Stimulated activated CD8-positive, alpha-beta memory T cell treated with anti-CD3 and anti-CD28 coated beads, Interleukin-7, amount 100 ng/mL, for 1 hour (primary cell): ENCODE measurements at places on chromosomes 6 and 20.

- DNase-seq: no peak
These were observed 11.5 kb downstream of the CALHM6 start for GRCh38 chr6:116472706-116473105.

- DNase-seq: no peak
These were observed 10.0 kb downstream of the TRAM2 start for GRCh38 chr6:52566853-52567279.

DNA sequence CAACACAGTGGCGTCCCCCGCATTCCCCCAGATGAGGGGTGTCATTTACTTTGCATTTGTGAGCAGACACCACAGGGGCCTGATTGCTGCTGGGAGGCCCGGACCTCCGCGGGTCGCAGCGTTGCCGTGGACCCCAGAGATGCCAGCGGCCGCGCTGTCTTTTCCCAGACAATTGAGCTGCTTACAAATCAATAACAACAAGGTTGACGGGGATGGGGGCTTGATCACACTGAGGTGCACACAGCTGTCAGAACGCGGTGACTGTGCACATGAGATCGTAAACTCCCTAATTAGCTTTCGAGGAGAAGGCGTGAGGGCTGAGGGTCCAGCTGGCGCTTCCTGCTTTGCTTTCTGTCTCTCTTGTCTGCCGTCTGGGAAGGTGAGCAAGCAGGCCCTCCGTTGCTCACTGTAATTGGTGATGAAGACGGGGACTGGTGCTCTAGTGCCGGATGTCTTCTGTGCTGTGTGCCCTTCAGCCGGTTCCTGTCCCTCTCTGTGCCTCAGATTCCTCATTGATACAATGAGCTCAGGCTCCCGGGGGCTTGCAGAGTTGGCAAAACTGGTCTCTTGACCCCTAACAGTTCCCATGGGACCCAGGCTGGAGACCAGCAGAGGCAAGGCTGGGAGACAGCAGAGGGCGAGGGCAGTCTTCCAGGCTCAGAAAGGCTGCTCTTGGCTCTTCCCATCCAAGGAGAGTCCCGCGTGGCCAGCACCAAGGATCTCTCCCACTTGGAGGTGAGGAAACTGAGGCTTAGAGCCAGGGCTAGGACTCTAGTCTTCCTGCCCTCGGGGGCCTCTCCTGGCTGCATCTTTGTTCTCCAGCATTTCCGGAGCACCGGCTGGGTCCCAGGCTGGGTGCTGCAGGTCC is 126.0 kb upstream of the PMEPA1 start:
- no peak for DNase-seq

- no peak for DNase-seq
These were observed 66.8 kb upstream of the IYD start for GRCh38 chr6:150301846-150302519.

DNA sequence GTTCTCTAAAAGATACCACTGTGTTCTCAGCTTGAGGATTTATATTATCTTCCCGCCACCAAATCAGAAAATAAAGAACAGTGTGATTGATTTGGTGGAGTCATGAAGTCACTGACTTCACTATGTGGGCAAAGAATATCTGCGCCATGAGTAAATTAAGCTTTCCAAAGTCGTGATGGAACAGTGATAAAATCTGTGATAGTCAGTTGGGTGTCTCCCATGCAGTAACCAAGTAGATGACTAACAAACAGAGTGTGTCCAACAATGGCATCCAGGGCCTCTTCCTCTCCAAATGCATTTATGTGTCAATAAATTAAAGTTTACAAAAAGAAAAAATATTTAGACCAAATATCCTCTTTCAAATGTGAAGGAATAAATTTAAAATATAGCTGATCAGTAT is 87.0 kb upstream of the DST start:
- no peak for DNase-seq

GRCh38 chr6:2839195-2839981 is 2.3 kb downstream of the SERPINB1 start:
- no peak for DNase-seq

DNA sequence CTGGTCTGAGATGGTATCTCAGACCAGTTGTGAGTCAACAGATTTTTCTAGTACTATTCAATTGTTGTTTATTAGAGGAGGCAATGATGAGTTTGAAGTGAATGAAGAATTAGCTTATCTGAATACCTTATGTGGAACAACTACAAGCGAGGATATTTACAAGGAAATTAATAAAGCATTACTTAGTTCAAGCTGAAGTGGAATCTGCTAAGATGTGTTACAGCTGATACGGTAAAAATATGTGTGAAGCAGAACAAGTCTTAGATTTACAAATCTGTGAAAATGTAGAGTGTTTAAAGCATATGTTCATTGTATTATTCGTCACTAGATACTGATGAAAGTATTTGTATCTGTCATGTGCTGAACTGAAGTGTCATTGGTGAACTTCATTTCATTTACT is 272.4 kb downstream of the CDKAL1 start:
- DNase-seq: no peak

- DNase-seq: no peak
These were observed 92.4 kb upstream of the EYS start for GRCh38 chr6:65799389-65799788.

GRCh38 chr20:37081717-37082289 is 14.0 kb downstream of the RBL1 start:
- DNase-seq: peak; percentile 34

DNA sequence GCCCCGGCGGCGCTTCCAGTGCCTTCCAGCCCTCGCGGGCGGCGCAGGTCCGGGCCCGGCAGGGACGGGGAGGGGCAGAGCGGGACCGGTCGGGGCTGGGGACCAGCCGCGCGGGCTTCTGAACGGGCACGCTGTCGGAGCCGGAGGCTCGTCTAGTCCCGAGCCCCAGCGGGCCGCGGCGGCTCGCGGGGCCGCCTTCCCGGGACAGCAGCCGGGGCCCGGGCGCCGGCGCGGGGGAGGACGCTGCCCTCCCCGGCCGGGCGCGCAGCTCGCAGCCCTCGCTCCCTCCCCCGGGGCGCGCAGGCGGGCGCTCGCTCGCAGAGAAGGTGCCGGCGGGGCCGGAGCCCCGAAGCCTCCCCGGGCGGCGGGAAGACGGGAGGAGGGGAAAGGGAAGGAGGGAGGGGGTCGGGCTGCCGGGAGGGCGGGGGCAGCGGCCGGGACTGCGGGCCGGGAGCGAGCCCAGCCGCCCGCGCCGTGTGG is 696 bp upstream of the SIRPA start:
- DNase-seq: no peak

DNA sequence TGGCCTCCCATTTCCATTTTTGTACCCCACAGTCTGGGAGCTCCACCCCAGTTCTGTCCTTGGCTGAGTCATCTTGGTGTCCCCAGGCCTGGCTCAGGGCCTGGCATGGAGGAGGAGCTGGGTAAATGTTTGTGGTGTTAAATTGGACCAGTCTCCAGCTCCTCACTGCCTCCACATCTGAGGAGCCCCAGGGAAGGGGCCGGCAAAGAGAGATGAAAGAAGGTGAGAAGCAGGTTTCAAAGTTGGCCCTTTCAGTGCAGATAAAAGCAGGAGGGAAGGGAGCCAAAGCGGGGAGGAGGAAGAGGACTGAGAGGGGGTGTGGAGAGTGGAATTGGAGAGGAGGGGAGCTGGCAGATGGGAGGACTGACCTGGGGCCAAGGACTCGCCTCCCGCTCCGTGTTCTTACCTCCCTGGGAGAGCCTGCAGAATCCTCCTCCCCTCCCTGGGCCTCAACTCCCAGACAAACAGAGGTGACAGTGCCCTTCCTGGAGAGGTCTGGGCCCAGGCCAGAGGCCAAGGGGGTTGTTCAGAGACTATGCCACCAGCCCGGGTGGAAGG is 89.0 kb downstream of the CD40 start:
- no peak for DNase-seq

GRCh38 chr20:25761596-25761995 is 64.9 kb upstream of the ZNF337 start:
- DNase-seq: no peak

- DNase-seq: no peak
These were observed 51.8 kb upstream of the SLCO4A1 start for GRCh38 chr20:62590309-62591121.

GRCh38 chr20:31861385-31862156 is 8.8 kb downstream of the DUSP15 start:
- peak; percentile 24 for DNase-seq

DNA sequence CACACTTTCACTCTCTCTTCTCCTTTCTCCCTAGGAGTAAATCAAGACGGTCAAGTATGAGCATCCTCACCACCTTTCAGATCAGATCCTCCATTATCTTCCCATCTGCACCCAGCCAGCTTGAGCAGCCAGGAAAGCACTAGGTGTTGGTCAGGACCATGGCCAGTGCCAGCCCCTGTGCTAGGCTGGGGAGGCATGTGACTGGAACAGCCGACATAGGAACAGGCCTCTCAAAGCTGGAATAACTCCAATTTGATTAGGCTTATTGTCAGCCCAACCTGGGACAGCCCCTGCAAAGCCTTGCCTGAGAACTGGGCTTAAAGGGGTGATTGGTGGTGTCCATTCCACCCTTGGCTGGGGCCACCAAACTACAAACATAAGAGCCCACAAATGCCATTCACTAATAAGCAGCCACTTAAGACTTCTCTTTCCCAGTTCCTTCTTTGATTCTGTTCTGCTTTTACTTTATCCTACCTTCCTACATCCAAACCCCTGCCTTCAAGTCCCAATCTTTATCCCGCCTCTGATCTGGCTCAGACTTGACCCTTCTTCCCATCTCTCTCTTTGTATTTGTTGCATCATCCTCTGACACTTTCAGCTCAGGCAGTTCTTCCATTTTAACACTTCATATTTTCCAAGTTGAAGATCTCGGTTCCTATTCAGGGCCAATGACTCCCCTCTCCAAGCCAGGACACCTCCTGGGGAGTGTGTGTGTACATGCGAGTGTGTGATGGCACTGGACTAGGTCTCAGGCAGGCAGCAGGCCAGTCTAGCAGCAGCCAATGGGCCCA is 4.5 kb upstream of the TREM2 start:
- DNase-seq: no peak
